ENCODE measurements at places on chromosomes 5 and 9.

GRCh38 chr9:108933231-108933717 lies 650 bp downstream of the ELP1 start:
- no peak for DNase-seq

GRCh38 chr5:172153695-172154094 lies 34.3 kb downstream of the STK10 start:
- DNase-seq = no peak

DNA sequence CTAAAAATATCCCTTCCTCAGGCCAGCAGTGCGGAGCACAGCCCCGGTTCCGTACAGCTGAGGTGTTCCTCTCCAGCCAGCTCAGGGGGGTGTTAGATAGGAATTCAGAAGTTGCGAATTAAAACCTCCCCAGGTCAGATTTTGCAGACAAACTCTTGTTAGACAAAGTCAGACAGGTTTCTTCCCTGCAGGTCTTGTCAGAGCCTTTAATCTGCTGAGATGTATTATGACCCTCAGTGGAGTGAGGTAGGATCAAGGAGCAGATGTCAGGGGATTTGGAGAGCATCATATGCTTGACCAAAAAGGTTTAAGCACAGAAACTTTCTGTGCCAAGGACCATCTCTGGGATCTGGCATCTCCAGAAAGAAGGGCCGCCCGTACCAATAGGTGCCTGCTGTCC lies 60.1 kb downstream of the NTNG2 start:
- DNase-seq = no peak

DNA sequence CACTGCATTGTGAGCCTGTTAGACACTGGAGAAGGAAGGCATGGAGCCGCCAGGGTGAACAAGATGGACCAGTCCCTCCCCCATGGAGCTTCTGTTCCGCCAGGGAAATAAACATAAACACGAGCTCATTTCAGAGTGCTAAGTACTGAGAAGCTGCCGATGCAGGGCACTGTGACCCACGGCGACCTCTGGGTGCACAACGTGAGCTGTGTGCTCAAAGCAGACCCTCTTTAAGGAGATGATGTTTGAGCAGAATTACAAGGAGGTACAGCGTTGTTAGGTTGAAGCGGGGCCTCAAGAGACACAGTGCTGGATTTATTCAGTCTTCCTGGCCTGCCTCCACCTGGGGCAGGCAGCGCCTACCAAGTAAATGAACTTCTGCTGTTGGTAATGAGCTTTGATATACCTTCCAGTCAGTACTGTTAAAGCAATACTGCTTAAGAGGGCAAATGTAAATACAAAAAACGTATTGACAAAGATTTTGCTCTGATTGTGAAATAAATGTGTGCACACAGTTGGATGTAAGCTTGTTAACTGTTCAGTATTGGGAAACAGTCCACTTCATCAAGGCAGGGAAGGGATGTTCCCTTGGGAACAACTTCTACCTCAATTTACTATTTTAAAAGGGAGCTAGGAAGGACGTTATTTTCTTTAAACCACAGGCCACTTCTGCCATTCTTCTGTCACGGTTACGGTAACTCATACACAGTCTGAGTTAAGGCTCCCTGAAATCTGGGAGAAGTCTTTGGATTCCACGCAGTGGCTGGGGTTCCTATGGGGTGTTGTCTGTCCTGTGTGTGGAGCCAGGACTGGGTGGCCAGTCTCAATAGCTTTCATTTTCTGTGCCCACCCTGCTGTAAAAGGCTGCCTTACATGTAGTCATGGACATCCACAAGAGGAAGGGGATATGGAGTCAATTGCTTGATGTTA lies 48.9 kb upstream of the DMRT1 start:
- DNase-seq = no peak

DNA sequence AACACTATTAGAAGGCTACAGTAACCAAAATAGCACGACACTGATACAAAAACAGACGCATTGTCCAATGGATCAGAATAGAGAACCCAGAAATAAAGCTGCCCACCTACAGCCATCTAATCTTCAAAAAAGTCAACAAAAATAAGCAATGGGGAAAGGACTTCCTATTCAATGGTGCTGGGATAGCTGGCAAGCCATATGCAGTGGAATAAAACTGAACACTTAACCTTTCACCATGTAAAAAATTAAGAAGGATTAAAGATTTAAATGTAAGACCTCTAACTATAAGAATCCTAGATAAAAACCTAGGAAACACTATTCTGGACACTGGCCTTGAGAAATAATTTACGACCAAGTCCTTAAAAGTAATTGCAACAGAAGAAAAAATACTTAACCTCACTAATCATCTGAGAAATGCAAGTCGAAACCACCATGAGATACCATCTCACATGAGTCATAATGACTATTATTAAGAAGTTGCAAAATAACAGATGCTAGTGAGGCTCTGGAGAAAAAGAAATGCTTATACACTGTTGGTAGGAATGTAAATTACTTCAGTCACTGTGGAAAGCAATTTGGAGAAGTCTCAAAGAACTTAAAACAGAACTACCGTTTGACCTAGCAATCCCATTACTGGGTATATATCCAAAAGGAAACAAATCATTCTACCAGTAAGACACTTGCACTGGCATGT lies 203.3 kb upstream of the CDH9 start:
- DNase-seq = no peak

- no peak for DNase-seq
Observed at GRCh38 chr9:83521411-83521810, 16.8 kb downstream of the FRMD3 start.

DNA sequence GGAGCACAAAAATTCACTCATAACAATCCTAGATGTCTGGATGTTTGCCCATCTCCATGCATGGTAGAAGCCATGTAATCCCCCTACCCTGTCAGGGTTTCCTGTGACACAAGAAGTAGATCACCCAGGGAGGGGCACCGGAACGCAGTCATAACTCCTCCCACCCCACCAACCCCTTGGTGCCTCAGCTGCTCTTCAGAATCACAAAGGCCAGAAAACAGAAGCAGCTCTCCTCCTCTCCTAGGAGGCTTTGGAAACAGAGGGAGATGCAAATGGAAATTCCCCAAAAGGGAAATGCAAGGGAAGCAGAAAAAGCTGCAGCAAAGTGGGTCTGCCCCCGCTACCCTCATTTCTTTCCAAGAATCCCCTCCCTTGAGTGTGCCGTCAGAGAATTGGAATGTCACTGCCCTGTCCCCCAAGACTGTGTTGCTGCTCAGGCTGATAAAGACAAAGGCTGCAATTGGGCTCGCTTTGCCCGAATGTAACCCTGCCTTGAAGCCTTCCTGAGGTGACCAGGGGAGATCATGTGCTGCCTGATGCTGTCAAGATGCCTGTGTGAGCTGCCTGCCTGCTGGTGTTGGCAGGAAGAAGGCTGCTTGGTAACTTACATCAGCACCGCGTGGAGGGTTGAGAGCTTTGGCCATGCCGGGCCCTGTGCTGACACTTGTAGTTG lies 65.5 kb upstream of the ABCA1 start:
- no peak for DNase-seq

GRCh38 chr5:96565582-96566265 lies 96.5 kb upstream of the CAST start:
- DNase-seq = no peak

- no peak for DNase-seq
Observed at GRCh38 chr5:38576442-38576841, 20.0 kb upstream of the LIFR start.

DNA sequence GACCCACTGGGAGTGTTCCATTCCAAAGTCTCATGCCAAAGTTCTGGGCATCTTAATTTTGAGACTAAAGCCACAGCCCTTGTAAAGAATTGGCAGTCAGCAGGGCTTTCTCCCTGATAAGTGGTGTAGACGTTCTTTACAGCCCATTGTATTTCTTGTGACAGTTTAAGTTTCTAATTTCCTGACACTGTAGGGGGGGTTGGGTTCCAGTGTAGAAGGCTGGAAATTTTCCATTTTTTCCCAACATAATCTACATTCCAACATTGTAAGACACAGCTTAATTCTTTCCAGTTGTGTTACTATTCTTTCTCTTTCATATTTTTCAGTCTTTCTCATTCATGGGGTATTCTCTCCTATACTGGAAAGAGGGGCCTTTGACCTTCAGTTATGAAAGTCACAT lies 121.1 kb downstream of the FBXL7 start:
- DNase-seq = no peak

DNA sequence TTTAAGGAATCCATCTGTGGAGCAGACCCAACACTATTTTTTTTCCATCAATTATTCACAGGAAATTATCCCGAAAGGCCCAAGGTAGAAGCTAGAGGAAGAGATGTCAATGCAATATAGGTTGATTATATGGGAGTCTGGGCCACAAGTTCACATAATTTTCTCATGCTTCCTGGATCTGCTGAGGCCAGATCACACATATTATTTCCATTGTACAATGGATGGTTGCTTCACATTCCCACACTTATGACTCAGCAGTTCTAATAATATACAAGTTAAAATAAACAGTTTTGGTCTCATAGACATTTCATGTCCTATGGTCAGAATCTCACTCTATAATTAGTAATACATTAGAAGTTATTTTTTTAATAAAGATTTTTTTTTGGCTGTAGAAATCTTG lies 66.0 kb upstream of the PTPRD start:
- no peak for DNase-seq
